ENCODE measurements at places on chromosomes 11 and 22. TPM values are rescaled to one million over a fixed set of nuclear protein-coding genes. Genes with fewer than 3 reads are reported as not detected.

DNA sequence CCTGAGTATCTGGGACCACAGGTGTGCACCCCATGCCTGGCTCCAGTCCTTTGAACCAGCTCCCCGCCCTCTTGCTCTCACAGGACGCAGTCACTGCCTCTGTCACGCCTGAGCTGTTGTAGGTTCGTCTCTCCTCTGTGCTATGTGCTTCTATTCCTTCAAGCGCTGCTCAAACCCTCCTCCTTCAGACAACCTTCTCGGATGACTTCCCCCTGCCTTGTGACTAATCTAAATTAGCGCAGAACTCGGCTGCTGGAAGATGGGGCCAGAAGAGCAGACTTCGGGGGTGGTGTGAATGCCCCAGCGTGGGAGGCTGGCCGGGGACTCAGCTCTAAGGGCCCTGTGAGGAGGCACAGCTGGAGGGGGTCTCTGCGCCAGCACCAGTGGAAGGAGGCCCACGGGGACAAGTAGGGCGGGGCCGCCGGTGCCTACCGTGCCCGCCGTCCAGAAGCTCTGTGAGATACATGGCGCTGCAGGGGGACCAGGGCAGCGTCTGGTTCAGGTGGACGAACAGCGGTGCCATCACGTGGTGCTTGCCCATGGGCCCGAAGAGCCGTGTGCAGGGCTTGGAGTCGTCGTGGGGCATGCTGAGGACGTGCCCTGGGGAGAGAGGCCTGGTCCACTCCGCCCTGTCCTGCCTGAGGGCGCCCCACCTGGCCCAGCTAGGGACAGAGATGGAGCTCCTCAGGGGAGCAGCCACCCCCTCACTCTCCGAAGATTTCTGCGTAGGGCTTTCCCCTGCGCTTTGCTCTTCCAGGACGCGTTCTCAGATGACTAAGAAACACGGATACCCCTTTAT is 12.5 kb downstream of the ADAMTS8 start:
- no peak for DNase-seq

GRCh38 chr11:1830004-1830321 is 4.8 kb upstream of the SYT8 start:
- DNase-seq: no peak

GRCh38 chr11:1130276-1131032 is 27.3 kb upstream of the MUC5AC start:
- no peak for DNase-seq

RAB36 gene
- polyA plus RNA-seq: 4.7 TPM

GRCh38 chr11:15059132-15059915 is 14.1 kb upstream of the CALCB start:
- DNase-seq: no peak

DNA sequence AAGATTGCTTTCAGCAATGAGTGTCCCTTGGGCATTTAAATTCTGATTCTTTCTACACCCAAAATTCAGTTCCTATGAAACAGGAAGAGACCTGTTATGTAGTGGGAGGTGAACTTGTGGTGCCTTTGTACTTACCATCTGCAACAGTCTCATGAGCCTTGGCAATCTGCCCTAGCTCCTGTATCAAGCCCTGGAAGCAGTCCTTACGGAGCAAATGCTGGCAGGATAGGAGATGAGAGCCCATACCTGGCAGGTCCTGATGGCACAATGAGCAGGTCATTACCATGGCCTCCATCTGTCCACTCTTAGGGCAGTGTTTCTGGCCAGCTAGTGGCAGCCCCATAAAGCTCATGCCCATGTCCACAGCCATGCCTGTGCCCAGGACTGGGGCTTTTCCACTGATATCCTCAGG is 10.8 kb downstream of the TRIM66 start:
- no peak for DNase-seq

MRPL17 gene
- 127 TPM for polyA plus RNA-seq

DNA sequence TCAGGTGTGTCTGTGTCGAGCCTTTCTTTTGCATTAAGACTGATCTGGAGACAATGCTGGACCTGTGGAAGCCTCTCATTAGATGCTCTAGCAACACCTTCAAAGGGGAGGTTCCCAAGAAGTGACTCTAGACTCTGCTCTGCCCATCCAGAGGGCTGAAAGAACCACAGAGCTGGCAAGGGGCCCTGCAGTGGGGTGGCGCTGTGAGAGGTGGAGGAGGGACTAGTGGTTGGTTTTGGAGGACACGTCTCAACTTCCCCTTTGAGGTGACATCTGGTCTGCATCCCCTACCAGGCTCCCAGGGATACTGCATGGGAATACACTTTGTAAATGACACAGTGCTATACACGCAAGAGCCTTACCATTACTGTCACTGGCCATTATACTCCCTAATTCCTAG is 34.2 kb upstream of the SYT13 start:
- no peak for DNase-seq

PARVG gene
- not detected for polyA plus RNA-seq

DNA sequence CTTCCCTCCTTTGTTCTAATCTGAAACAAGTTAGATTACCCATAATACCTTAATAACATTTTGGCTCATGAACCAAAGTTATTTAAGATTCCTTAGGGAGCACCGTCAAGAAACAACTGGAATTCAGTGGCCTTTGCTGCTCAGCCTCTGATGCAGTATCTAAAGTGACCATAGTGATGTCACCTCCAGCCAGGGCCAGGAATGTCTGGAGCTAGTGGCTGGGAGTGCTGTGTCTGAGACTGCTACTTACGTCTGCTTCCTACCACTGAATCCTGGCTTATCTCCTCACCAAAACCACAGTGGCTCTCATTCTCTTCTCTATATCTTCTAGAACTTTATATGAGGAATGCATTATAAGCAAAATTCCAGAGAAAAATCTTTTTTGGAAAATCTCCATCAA is 658.0 kb downstream of the DLG2 start:
- DNase-seq: no peak

TUBA8 gene
- polyA plus RNA-seq: 0.13 TPM

GTSE1 gene
- polyA plus RNA-seq: 25.7 TPM

GRCh38 chr22:31646186-31647019 is 15.6 kb downstream of the PISD start:
- peak; percentile 59 for DNase-seq

CTTN gene
- 205 TPM for polyA plus RNA-seq

GRCh38 chr22:28548406-28548805 is 131.2 kb downstream of the TTC28 start:
- no peak for DNase-seq

DERL3 gene
- 0.40 TPM for polyA plus RNA-seq

TMEM191B gene
- 0.53 TPM for polyA plus RNA-seq

DNA sequence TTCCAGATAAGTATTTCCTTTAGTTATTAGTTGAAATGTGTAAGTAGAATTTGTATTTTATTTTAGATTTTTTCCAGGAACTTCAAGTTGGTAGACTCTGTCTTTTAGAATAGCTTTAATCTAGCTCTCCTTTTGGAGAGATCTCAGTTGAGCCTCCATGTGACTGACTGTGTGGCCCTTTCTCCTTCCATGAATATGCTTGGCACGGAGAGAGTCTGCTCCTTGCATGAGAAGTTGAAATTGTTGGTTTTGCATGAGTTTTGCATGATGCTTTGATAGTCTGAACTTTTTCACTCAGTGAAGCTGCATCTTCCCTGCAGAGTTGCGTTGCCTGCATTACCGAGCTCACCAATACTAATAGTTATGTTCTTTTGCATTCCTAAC is 32.8 kb upstream of the CTTN start:
- DNase-seq: no peak

- DNase-seq: no peak
These were observed 16.4 kb upstream of the MMP7 start for GRCh38 chr11:102546923-102547471.

- DNase-seq: no peak
These were observed 217.6 kb upstream of the CARD18 start for GRCh38 chr11:105357146-105357545.

PES1 gene
- 116 TPM for polyA plus RNA-seq

All from A549 (cell line).